ENCODE measurements at places on chromosomes 13 and 19.

DNA sequence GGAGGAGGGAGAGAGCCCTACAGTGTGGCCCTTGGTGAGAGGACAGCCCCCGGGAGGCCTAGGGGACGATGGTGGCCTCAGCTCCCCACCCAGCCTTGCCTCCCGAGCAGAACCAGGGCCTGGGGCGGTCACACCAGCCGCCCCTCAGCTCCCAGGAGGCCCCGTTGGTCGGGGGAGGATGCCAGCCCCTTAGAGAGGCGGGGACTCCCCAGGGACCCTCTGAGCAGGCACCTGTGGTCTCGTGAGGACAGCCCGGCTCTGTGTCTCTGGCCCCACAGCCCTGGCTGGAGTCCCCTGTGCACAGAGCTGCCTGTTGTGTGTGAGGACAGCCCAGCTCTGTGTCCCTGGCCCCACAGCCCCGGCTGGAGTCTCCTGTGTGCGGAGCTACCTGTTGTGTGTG, 158.8 kb downstream of the KDM4B start:
- DNase-seq, result no peak

GRCh38 chr13:40228496-40228895, 437.9 kb downstream of the FOXO1 start:
- DNase-seq, result no peak

DNA sequence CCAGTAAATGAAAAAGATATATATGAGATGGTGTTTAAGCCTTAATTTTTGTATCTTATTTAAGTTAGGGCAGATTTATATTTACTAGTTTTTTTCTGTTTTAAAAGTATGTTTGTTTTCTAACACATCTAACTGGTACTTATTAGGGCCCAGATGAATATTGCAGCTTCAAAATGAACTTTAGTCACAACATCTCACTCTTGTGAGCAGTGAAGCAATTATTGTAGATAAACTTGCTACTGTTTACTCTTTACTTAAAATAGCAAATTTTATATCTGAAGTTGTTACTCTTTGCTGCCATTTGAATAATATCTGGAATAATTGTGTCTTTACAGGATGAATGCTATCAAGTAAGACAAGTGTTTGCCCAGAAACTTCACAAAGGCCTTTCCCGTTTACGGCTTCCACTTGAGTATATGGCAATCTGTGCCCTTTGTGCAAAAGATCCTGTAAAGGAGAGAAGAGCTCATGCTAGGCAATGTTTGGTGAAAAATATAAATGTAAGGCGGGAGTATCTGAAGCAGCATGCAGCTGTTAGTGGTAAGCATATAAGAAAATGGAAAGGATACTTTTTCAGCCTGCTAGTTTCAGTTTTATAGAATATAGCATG, 166.8 kb downstream of the PDS5B start:
- DNase-seq, result no peak

DNA sequence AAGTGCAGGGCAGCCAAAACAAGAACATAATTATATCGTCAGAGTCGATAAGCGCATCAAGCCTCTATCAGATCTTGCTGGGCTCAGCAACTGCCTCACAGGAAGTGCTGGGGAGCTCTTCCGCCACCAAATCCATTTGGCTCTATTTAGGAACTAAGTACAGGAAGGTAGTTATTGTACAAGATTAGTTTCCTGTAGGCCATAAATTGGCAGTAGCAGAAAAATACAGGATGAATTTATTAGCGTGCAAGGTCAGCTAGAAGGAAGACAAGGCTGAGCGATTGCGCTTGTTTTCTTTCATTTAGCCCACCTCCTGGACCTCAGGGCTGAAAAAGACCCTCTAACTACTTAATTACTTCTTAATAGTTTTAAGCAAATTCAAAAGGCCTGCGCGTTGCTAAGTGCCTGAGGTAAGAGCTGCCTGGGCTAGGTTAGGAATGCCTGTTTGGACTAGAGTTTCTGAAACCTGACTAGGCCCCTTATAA, 118.5 kb downstream of the IRS2 start:
- no peak for DNase-seq

DNA sequence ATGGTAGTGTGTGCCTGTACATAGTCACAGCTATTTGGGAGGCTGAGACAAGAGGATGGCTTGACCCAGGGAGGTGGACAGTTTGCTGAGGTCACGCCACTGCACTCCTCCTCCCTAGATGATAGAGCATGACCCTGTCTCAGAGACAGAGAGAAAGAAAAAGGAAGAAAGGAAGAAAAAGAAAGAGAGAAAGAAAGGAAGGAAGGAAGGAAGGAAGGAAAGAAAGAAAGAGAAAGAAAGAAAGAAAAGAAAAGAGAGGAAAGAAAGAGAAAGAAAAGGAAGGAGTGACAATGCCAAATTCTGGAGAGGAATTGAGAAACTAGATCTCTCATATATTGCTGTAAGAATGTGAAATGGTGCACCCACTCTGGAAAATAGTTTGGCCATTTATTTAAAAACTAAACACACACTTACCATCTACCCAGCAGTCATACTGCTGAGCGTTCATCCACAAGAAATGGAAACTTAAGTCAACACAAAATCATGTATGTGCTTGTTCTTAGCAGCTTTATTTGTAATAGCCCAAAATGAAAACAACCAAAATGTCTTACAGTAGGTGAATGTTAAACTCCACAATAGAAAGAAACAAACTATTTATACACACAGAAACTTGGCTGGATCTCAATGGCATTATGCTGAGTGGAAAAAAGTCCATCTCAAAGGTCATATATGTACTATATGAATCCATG, 7.5 kb downstream of the TEX101 start:
- no peak for DNase-seq

DNA sequence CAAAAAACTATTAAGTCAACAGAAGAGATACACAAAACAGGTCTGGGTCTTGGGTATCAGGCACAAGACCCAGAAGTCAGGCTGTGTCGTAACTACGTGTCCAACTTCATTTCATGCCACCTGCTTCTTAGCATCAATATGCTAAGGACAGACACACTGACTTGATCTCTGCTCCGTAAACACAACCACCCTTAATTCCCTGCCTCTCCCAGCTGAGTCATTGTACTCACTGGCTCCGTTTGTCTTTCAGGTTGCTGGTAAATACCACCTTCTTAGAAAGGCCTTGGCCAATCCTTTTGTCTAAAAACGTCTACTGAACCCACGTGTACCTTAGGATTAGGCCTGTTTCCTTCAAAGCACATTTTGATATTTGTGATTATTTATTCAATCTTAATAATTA, 726.2 kb downstream of the PCDH9 start:
- DNase-seq, result no peak

- DNase-seq, result no peak
Measured at GRCh38 chr13:59345311-59345710, 818.4 kb downstream of the DIAPH3 start.

GRCh38 chr13:94753327-94753726, 41.0 kb upstream of the SOX21 start:
- DNase-seq, result no peak
